Hematopoietic multipotent progenitor cell treated with erythropoietin and hydrocortisone succinate and interleukin-3 and kit ligand, for 15 days (in vitro differentiated cells): ENCODE measurements at places on chromosomes 6 and 20.
A peak's percentile ranks its signal among the peaks of the same experiment; 100 is the strongest.

DNA sequence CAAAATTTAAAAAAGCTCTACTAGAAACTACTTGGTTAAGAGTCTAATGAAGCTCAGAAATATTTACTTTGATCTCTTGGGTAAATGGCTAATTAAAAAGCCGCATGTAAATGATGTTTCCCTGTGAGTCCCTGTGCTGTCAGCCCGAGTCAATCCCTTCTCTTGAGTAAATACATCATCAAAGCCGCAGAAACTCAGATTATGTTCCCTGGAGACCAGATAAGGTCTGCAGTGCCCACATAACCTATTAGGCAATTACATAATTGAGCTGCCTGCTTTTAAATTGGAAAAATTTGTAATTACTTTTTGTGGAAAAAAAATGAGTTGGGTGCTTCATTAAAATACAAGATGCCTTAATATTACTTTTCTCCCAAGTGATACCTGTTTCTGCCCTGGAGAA, 83.1 kb downstream of the KIZ start:
- no peak for DNase-seq

DNA sequence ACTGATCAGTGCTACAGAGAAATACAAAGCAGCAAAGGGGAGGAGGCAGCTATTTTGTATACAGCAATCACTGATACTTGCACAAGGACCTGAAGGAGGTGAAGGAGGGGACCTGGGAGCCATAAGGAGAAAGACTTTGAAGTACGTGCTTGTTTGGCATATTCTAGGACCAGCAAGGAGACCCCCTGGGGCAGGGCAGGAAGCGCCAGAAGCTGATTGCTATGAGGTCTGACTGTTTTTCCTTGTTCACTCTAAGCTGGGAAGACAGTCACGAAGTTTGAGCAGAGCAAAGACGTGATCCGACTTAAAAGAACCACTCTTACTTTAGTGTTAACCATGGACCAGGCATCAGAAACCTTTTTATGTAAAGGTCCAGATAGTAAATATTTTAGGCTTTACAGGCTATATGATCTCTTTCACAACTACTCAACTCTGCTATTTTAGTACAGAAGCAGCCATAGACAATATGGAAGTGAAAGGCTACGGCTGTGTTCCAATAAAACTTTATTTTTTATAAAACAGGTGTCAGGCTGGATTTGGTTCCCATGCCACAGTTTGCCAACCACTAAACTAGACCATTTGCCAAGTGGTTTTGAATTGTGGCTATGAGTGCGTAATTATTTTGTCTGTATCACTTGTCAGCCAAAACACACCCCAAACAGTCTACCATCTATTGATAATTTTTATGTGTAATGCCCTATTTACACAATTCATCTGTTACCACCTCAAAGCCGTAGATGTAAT, 217.9 kb downstream of the PRL start:
- DNase-seq, result no peak

DNA sequence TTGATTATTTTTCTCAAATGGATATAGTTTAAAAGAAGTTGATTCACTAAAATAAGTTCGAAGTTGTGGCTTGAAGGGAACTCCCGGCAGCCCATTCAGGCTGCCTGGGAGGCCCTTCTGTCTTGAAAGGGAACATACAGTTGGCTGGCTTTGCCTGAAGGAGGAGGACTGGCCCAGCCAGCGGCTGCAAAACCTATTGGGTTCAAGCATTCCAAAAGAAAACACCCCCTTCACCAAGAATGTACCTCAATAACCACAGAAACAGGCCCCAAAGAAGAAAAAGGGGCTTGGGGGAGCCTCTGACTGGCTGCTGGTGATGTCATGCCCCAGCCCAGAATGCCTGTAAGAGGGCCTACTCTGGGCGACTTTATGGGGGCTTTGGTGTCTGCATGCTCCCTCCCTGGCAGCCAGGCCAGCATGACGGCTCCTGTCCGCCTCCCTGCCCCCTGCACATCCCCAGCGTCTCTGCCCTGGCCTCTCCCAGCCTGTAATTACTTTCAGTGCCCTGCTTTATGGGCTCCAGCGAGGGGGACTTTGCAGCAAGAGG, 36.5 kb downstream of the MAFB start:
- DNase-seq, result no peak

DNA sequence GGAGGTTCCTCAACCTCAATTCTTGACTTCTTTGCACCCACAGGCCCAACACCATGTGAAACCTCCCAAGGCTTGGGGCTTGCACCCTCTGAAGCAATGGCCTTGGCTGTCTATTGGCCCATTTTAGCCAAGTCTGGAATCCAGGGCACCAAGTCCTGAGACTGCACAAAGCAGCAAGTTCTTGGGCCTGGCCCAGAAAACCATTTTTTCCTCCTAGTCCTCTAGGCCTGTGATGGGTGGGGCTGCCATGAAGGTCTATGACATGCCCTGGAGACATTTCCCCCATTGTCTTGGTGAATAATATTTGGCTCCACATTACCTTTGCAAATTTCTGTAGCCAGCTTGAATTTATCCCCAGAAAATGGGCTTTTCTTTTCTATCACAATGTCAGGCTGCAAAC, 849.6 kb upstream of the MANEA start:
- DNase-seq, result no peak

GRCh38 chr20:7841971-7842310, 98.3 kb downstream of the HAO1 start:
- no peak for DNase-seq

DNA sequence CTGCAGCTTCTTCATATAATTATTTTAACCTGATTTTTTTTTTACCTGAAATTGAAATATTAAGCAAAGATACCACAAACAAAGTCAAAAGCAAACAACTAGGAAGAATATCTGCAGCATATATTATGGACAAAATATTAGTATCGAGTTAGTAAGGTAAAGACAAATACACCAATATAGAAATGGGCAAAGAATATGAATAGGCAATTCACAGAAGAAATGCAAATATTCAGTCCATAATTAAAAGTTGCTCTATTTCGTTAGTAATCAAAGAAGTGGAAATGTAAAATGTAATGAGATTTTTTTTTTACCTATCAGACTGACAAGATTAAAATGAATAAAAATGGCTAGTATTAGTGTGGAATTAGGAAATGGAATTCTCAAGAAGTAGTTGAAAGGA, 121.5 kb downstream of the CD83 start:
- no peak for DNase-seq

- DNase-seq, result no peak
These were observed 70.5 kb upstream of the TMEM181 start for GRCh38 chr6:158489441-158489840.

- no peak for DNase-seq
These were observed 442.4 kb downstream of the CD83 start for GRCh38 chr6:14559746-14560536.

DNA sequence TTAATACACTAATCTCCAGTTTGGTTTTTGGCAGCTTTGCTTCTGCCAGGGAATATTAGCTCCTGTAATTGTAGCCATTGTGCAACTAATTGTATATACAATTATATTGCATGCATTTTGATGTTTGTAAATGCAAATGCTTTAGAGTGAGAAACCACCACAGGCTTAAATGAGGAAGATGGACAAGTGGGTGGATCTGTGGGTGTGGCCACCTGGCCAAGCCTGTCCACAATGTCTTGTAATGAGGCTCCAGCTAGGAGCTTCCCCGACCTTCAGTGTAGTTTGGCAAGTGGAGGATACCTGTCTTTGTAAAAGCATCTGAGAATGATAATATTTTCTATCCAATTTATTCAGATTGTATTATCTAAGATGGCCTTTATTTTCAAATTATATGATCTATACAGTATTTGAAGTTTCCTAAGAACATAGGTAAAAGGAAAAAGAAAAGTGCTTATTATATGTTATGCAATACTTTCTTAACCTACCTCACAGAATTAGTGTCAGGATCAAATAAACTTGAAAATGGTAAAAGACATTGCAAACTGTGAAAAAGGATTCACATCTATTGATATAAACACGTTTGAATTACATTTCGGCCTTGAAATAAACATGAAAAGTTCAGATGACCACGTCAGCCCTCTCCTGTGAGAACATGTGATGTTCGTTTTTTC, 49.3 kb upstream of the ARID1B start:
- DNase-seq, result no peak

- DNase-seq, result no peak
These were observed 10.2 kb downstream of the TREML2 start for GRCh38 chr6:41190791-41191190.

GRCh38 chr6:19322691-19323485, 514.3 kb upstream of the ID4 start:
- no peak for DNase-seq

GRCh38 chr20:20518263-20518662, 150.4 kb downstream of the INSM1 start:
- no peak for DNase-seq

DNA sequence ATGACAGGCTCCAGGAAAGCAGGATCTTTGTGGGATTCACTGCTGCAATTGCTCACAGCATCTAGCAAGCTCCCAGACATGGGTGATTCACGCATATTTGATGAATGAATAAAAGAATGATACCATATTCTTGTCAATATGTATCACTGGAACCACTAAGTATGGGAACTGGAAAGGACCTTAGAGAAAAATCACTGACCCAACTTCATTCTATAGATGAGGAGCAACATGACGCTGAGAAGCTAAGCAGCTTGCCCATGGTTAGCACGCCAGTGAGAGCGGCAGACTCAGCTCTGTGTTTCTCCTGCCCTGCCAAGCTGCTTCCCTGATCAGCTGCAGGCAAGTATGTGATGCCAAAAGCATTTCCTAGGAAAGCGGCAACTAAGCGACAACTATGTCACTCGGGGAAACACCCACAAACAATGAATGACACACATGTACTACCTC, 66.8 kb downstream of the PPP1R3G start:
- DNase-seq, result no peak

DNA sequence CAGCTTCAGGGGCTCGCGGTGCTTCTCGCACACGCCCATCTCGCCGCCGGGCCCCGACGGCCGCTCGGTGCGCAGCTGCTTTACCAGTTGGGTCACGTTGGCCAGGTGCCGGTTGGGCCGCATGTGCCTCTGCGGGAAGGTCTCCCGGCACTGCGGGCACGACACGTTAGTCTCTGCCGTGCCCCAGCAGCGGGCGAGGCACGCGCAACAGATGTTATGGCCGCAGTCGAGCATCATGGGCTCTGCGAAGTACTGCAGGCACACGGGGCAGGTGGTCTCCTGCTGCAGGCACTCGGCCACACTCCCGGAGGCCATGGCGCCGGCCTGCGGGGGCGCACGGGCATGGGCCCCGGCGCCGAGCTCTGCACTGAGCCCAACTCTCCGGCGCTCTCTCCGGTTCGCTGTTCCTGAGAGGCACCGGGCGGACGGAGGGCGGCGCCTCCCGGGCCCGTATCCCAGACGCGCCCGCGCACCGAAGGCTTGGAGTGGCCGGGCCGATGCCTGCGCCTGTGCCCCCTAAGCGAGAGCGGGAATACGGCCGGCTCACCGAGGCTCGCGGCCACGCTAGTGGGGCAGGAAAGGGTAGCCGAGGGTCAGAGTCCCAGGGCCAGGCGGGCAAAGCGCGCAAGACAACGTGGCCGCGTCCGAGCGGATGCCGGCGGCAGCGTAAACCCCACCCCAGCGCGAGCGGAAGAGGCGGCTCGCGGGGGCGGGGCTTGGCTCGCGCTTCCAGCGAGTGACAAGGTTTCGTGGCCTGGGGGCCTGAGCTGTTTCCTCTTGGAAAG, at the start of gene TRIM27:
TRIM27 (minus strand) TSS at position 668 of the 785 bp plus-strand sequence; CDS start at position 315, 353 bp downstream.
- DNase-seq, result peak; percentile 86

GRCh38 chr6:115839583-115840181, 221.0 kb downstream of the FRK start:
- DNase-seq, result no peak

GRCh38 chr20:49990271-49990720, 7.5 kb downstream of the SNAI1 start:
- DNase-seq, result no peak

GRCh38 chr20:50372770-50373088, 137.5 kb upstream of the PTPN1 start:
- DNase-seq, result no peak

- no peak for DNase-seq
These were observed 43.1 kb upstream of the UNC93A start for GRCh38 chr6:167247814-167248595.

- no peak for DNase-seq
These were observed 56.1 kb downstream of the FIG4 start for GRCh38 chr6:109747221-109747620.

DNA sequence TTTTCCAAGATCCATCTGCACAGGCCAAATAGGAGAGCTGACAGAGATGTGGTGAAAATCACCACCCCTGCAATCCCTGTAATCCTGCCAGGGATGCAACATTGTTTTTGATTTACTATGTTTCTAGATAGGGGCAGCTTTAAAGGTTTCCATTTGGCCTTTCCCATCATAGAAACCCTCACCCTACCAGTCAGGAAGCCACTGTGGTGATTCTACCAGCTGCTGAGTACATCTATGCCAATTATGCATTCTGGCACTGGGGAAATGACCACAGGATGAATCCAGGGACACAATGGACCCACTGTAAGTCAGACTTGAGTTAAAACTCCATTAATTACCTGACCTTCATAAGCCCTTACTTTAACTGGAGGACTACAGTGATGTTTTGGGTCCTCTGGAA, 130.4 kb downstream of the TNFRSF21 start:
- no peak for DNase-seq

DNA sequence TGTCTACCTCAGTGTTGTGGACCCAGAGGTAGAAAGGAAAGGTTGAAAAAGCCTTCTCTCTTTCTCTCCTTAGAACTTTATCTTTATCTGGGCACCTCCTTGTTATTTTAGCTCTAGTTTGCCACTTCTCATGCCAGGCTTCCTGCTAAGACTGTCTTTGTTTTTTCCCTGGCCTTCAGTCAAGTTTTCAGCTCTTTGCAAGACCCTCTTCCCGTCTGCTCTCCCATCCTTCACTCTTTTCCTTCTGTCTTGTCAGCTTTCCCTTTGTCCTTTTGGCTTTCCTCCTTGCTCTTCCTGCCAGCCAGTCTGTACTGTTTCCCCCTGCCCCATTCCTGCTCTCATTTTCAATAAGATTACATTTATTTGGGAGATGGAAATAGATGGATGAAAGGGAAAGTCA, 86.8 kb upstream of the CCN6 start:
- no peak for DNase-seq

GRCh38 chr20:38889792-38890496, 36.3 kb upstream of the FAM83D start:
- no peak for DNase-seq

DNA sequence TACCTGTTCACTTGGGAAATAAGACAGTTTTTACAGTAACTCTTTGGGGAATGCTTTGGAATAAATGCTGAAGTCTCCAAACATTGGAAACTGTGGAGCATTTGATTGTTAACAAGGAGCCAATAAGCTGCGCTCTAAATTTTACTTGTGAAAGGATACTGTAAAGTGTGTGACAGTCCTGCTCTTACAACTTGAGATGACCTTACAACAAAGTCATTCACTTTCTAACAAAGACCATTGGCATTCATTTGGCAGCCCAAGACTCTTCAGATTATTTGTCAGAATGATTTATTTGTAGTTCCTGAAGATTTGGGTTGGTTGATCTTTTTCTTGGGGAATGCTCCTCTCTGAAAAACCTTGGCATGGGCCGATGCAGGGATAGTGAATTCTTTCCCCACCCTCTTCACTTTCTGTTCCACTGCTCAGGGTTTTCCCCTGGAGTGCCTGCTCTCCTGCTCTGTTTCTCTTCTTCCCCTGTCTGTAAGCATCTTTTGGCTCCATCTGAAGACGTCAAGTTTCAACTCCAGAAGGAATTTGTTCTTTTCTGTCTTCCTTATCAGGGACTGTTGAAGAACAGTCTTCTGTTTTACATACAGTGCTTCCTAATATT, 116.4 kb downstream of the AKAP7 start:
- DNase-seq, result no peak
